ENCODE measurements at places on chromosomes 1 and 21. TPM values are rescaled to one million over a fixed set of nuclear protein-coding genes. Genes with fewer than 3 reads are reported as not detected.

Gene SV2A
- polyA plus RNA-seq, result 18.1 TPM

Gene GBP3
- polyA plus RNA-seq, result 20.5 TPM

Gene S100A8
- not detected for polyA plus RNA-seq

Gene KLHDC9
- polyA plus RNA-seq, result 0.70 TPM

Gene C8B
- not detected for polyA plus RNA-seq

Gene PTGER3
- polyA plus RNA-seq, result not detected

Gene AIRE
- polyA plus RNA-seq, result 0.05 TPM

Gene TRPM2
- polyA plus RNA-seq, result not detected

Gene CD1D
- polyA plus RNA-seq, result not detected

Gene FMO4
- 0.55 TPM for polyA plus RNA-seq

Gene GRHL3
- not detected for polyA plus RNA-seq

Gene CFHR2
- not detected for polyA plus RNA-seq

Gene ANGPTL1
- 0.03 TPM for polyA plus RNA-seq

Gene TMEM125
- polyA plus RNA-seq, result 0.10 TPM

Gene PPP2R5A
- 12.6 TPM for polyA plus RNA-seq

Gene NBPF8
- polyA plus RNA-seq, result 24.4 TPM

Gene GJA4
- polyA plus RNA-seq, result not detected

Gene PCP4L1
- not detected for polyA plus RNA-seq

Gene ZZZ3
- polyA plus RNA-seq, result 14.2 TPM

Gene CD52
- 1.6 TPM for polyA plus RNA-seq

Gene OR2L8
- polyA plus RNA-seq, result not detected

Gene MPZ
- polyA plus RNA-seq, result 0.96 TPM

Gene DNMT3L
- not detected for polyA plus RNA-seq

Gene C1QC
- polyA plus RNA-seq, result not detected

Gene TCHH
- polyA plus RNA-seq, result not detected

Gene OR6N1
- not detected for polyA plus RNA-seq

Gene GUCA2A
- not detected for polyA plus RNA-seq

Gene CCDC17
- 0.30 TPM for polyA plus RNA-seq

Gene TEDDM1
- polyA plus RNA-seq, result not detected

Gene CFAP74
- polyA plus RNA-seq, result not detected

Gene CELA3B
- polyA plus RNA-seq, result not detected

Gene OPTC
- not detected for polyA plus RNA-seq

Gene SH2D5
- polyA plus RNA-seq, result 13.5 TPM

Gene ZNF124
- 3.0 TPM for polyA plus RNA-seq

Gene LAMB3
- polyA plus RNA-seq, result 2.1 TPM

Gene GJA8
- polyA plus RNA-seq, result not detected

Gene BARHL2
- not detected for polyA plus RNA-seq

Gene HECTD3
- polyA plus RNA-seq, result 44.1 TPM

Gene OR14K1
- polyA plus RNA-seq, result not detected

Gene OR10J1
- polyA plus RNA-seq, result not detected

Gene SPATA45
- polyA plus RNA-seq, result not detected

Gene RGS13
- polyA plus RNA-seq, result not detected

Gene IFT25
- polyA plus RNA-seq, result 32.4 TPM

All from IMR-90 (cell line).